Omental fat pad (tissue), 4 donors: ENCODE measurements at places on chromosomes 2 and 18. TPM values are rescaled to one million over a fixed set of nuclear protein-coding genes. Genes with fewer than 3 reads are reported as not detected.
A peak's percentile ranks its signal among the peaks of the same experiment; 100 is the strongest.

- no peak for DNase-seq
Observed at GRCh38 chr2:168602846-168603401, 146.9 kb downstream of the CERS6 start.

Gene HJURP
- 0.13 TPM for total RNA-seq

Gene SNRPD1
- 8.0 TPM for total RNA-seq

Gene ELOA2
- not detected for total RNA-seq

DNA sequence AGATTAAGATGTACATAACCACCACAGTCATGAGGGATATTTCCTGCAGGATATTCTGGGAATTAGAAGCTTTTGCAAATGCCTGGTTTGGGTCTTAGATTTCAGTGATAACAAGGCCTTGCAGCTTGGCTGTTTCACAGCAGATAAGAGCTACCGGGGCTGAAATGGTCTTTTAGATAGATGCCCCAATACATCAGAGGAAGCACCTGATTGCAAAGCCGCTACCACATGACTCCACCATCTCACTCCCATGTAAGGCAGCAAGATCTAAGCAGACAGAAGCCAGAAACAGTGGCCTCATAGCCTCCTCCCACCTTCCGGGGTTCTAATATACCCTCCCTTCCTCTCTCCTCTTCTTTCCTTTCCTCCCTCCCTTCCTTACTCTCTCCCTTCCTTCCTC lies 31.1 kb upstream of the EPG5 start:
- DNase-seq: no peak

GRCh38 chr18:63004466-63005089 lies 289.2 kb downstream of the PHLPP1 start:
- DNase-seq: no peak

GRCh38 chr2:8452979-8453903 lies 228.6 kb upstream of the ID2 start:
- DNase-seq: no peak

GRCh38 chr18:79938196-79938595 lies 13.3 kb downstream of the SLC66A2 start:
- peak; percentile 3 for DNase-seq

- DNase-seq: no peak
Observed at GRCh38 chr2:160282063-160282580, 82.0 kb upstream of the ITGB6 start.

GRCh38 chr2:27990030-27990590 lies 99.6 kb downstream of the BABAM2 start:
- DNase-seq: no peak

Gene SCYGR8
- total RNA-seq: not detected

GRCh38 chr2:209624192-209624938 lies 147.3 kb upstream of the UNC80 start:
- DNase-seq: no peak

Gene MDH1B
- total RNA-seq: 1.2 TPM

- no peak for DNase-seq
Observed at GRCh38 chr2:47068981-47069627, 86.0 kb downstream of the STPG4 start.

Gene RGPD4
- not detected for total RNA-seq

DNA sequence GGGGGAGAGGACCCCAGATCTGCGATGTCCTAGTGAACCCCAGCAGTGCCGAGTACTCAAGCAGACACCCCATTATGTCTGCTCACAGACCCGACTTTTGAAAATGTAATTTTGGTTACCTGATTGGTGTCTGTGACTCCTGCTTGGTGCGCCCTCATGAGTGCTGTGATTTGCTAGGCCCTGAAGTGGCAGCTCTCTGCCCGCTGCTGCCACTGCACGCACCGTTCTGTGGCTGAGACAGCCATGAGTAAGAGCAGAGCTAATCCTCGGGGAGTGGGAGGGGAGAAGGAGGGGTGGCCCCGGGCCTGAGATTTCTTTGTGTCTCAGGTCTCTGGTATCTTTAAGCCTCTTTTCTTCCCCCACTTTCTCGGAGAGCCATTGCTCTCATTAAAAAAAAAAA lies 18.2 kb downstream of the FHOD3 start:
- no peak for DNase-seq

DNA sequence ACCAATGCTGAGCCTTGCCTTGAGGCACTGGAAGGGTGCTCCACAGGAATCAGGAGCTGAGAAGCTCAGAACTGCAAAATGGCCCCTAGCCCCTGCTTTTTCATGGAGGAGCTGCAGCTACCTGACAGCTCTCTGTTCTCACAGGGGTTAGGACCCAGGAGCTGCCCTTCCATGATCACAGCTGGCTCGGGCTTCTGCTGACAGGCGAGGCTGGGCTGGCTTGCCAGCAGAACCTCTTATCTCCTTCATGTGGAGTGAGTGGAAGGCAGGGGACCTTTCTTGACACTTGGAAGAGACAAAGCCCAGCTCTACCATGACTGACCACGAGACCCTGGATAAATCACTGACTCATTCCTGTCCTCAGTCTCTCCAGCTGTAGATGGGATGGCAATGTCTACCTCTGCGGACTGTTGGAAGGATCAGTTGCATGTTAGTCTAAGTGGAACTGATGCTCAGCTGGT lies 113.4 kb downstream of the CAPN13 start:
- DNase-seq: no peak

DNA sequence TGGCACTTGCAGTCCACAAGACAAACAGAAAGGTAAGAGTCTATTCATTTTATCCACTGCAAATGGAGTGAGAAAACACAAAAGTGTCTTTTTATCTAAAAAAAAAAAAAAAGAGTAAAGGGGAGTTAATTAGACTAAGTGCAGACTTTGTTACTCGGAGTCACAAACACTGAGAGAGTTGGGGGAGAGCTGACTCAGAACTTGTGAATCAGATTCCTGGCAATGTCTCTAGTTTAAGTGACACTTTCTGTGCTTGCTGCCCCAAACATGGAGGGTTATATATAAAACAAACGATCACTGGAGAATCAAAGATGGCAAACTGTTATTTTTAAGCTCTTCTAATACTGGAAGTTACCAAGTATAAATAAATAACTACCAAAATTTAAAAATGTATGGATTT lies 505.8 kb upstream of the NRP2 start:
- no peak for DNase-seq

DNA sequence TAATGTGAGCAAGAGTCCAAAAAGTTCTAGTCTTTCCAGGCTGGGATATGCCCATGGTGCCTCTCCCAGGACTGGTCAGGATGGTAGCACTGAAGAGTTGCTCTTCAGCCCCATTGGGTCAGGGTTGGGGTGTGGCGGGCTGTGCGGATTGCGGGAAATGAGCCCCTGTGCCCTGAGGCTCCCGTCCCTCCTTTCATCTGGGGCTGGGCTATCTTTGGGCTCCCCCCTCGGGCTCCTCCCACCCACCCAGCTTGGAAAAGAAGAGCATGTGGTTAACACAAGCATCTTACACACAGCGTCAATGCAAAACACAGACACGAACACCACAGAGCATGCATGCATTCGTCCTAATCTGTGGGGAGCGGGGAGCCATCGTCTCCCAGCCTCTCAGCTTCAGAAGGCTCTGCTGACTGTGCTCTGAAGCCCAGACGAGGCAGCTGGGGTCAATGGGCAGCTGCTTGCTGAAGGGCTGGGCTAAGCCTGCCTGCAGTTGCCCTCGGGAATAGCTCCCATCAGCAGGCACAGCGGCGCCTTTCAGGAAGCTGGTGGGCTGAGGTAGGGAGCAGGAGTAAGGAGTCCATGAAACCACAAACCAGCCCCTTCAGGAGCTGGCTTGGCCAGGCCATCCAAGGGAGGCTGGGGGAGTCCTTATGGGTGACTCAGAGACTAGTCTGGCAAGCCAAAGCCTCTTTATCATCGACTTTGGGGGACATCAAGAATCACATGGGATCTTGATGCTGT lies 112.9 kb downstream of the CLIP4 start:
- DNase-seq: no peak

GRCh38 chr2:199085261-199085660 lies 372.5 kb downstream of the SATB2 start:
- DNase-seq: no peak

Gene APOB
- total RNA-seq: 0.95 TPM

DNA sequence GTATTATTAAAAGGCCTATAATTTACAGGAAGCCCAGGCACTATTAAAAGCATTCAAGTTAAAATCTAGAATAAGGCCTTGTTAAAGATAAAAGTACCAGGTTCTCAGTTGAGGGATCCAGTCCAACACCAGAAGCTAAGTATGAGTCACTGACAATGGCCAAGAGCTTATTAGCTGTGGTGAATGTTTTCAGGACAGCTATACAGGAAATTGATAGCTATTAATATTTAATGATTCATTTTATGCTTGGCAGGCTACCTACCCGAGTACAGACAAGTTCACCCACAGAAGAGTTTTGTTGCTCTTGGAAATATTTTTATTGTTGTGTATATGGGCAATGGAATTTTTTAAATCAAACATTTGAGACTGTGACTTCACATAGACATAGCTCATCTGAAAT lies 729.6 kb upstream of the ZNF804A start:
- no peak for DNase-seq
